ENCODE measurements at places on chromosomes 13 and 19.
A peak's percentile ranks its signal among the peaks of the same experiment; 100 is the strongest.

DNA sequence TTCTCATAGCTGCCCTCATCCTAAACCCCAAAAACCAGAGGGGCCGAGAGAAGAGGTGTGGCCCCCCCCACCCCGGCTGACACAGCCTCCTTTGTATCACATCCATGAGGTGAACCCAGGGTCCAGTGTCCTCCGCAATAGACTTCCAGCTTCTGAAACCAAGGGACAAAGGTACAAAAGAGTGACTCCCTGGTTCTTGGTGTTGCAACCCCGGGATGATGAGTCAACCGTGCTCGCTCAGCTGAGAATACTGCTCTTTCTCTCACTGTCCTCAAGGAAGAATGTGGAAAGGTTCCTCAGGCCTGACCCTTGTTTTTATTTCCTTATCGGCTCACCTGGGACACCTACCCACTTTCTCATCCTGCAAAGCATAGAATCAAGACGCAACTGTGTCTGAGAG lies 5.5 kb downstream of the SLC15A1 start:
- no peak for DNase-seq

DNA sequence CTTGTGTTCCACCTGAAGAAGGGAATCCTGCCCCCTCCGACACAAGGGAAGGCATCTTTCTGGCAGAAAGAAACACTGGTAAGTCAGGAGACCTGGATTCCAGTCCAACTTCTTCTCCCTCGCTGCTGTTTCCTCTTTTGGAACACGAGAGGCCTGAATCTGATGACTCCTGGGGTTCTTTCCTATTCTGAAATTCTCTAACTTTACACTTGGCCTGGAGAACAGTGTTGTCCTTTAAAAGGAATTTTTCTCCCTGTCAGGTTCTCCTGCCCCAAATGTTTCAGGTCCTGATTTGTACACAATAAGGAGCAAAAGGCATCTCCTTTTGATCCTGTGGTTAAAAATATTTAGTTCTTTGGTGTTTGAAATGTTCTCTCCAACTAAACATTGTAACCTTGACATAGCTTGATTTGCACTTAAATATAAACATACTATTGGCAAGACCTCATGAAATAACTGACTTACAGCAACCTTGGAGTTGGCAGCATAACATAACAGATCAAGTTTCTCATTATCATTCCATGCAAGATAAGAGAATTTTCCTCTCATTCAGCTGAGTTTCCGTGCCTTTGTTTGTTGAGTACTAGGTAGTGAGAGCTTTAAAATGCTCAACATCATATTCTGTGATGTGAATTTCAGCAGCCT lies 244.8 kb downstream of the COG6 start:
- DNase-seq: no peak

DNA sequence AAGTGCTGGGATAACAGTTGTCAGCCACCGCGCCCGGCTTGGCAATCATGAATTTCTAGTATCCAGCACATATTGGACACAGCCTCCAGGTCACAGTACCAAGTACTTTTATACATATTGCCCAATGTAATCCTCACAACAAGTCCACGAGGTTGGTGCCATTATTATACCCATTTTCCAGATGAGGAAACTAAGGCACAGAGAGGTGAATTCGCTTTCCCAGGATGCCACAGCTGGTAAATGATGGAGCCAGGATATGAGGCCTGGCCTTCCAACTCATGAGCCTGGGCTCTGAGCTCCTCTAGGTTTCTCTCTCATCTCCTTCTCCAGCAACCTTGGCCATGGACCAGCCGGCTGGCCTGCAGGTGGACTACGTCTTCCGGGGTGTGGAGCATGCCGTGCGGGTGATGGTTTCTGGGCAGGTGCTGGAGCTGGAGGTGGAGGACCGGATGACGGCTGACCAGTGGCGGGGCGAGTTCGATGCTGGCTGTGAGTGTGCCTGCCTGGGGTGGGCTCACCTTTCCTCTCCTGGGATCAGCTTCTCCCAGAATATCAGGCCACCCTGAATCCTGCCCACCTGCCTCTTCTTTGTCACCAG lies 7.5 kb downstream of the CCDC61 start:
- no peak for DNase-seq

GRCh38 chr13:45521297-45521696 lies 56.6 kb downstream of the COG3 start:
- no peak for DNase-seq

DNA sequence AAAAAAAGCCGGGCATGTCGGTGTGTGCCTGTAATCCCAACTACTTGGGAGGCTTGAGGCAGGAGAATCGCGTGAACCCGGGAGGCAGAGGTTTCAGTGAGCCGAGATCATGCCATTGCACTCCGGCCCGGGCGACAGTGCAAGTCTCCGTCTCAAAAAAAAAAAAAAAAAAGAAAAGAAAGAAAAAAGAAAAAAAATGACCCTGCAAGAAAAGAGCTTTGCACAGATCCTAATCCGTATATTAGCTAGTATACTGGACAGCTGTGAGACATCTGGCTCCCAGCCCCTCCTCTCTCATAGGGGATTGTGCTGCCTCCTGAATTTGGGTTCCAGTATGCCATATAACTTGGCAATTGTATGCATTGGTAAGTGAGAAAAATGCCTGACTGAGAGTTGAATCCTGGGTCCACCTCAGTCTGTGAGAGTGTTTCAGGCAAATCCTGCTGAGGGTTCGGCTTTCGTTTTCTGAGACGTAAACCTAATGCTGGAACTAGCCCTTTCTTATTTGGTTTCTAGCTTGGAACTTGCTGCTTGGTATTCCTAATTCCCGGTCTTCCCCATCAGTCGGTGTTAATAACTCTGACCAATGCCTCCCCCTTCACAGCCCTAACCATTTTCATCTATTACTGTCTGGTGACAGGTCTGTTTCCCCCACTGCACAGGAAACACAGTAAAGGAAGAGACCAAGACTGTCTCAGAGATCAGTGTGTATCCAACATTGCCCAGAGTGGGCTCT lies 1.3 kb upstream of the AKT2 start:
- DNase-seq: no peak

- DNase-seq: no peak
Measured at GRCh38 chr13:112874751-112875300, 94.2 kb upstream of the MCF2L start.

DNA sequence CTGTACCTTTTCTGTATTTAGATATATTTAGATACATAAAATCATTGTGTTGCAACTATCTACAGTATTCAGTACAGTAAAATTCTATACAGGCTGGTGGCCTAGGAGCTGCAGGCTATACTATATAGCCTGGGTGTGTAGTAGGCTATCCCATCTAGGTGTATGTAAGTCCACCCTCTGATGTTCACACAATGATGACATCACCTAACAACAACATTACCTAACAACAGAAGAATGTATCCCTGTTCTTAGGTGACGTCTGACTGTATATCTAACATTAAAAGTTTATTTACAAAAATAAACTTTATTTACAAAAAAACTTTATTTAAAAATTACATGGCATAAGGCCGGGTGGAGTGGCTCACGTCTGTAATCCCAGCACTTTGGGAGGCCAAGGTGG lies 28.3 kb upstream of the ZFP30 start:
- DNase-seq: no peak

- no peak for DNase-seq
Measured at GRCh38 chr13:82698941-82699340, 1183.3 kb downstream of the SLITRK1 start.

DNA sequence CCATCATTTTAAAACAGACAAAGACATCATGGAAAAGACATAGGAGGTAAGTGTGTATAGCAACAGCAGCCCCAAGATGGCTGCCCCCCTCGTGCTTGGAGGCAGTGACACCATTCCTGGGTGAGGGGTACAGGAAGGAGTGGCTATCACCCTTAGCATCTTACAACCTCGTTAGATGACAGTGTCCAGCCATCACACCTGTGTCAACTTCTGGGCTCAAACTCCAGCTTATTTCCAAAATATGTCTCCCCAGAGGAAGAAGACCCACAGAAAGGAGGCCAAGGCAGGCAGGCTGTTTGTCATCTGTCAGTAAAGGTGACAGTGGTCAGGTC lies 27.5 kb downstream of the EPS15L1 start:
- DNase-seq: no peak

GRCh38 chr13:19955873-19956559 lies 2.5 kb upstream of the ZMYM2 start:
- DNase-seq: no peak

GRCh38 chr13:26502826-26503225 lies 54.7 kb upstream of the WASF3 start:
- peak; percentile 60 for DNase-seq

DNA sequence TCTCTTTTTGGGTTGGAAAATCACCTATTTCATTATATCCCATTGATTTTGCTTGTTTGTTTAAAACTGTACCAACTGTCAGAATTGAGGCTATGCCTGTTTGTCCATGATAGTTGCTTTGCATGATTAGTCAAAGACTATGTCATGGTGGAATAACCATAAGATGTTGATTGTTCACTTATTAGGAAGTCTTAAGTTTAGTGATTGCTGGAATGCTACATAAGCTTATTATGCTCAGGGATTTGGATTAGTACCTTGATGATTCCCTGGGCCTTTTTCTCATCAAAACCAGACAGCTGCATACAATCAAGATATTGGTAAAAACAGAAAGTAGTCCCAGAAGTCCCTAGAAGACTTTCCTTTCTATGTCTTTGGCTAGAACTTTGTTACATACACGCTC lies 954.7 kb downstream of the PCDH9 start:
- DNase-seq: no peak

DNA sequence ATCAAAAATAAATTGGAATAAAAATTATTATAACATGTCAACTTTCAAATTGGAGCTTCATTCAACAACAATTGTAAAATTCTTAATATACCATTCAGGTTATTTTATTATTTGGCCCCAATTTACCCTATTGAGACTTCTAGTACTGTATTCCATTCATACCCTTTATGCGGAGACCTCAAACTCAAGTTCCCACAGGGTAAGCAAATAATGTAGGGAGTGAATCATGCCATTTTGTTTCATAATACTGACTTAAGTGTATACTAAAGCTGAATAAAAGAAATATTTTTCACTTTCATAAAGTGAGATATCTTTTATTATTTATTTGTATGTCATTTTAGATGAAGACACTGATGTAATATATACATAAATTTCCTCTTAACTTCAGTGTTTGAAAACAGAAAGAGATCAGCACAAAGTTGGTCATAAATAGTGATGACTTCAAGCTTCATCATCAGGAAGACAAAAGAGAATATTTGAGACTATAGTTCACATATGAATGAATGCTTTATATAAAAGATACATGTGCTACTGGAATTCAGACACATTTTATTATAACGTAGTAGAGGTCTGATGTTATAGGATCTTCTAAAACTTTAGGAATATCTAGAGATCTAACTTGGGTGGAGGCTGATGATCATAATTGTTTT lies 894.4 kb upstream of the PCDH9 start:
- no peak for DNase-seq

DNA sequence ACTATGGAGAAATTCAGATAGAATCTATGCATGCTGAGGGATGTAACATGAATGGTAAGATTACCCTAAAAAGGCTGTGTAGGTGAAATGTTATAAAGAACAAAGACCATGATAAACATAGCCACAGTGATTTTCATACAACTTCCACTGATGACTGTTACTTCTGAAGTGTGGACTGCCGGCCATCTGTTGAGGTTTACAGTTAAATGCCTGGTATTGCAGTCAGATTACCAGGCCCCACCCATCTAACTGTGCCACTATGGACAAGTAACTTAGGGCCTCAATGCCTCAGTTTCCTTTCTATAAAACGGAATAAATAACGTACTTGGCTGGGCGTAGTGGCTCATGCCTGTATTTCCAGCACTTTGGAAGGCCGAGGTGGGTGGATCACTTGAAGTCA lies 395.6 kb downstream of the KLF12 start:
- DNase-seq: no peak

- DNase-seq: no peak
Measured at GRCh38 chr13:47135800-47136503, 239.1 kb upstream of the HTR2A start.

GRCh38 chr13:33494596-33495204 lies 209.1 kb upstream of the STARD13 start:
- DNase-seq: peak; percentile 28

- no peak for DNase-seq
Measured at GRCh38 chr13:62324842-62325241, 909.2 kb upstream of the PCDH20 start.

DNA sequence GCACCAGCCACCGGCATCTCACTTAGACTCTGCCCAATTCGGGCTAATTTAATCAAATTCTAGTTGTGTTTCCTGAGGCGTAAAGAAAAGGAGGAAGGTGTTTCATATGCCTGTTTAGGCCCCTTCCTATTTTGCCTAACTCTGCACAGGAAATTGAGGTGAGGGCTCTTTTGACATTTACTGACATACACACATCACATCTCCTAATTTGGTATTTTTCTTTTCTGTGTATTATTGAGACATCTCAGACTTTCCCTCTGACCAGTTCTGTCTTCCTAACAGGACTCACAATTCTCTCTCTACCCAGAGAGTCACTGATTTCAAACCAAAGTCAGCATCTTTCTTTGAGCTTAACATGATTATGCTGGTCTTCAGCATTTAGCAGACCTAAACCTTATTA lies 7.9 kb downstream of the CEACAM3 start:
- no peak for DNase-seq

- DNase-seq: no peak
Measured at GRCh38 chr13:107075576-107075975, 507.6 kb upstream of the ARGLU1 start.

DNA sequence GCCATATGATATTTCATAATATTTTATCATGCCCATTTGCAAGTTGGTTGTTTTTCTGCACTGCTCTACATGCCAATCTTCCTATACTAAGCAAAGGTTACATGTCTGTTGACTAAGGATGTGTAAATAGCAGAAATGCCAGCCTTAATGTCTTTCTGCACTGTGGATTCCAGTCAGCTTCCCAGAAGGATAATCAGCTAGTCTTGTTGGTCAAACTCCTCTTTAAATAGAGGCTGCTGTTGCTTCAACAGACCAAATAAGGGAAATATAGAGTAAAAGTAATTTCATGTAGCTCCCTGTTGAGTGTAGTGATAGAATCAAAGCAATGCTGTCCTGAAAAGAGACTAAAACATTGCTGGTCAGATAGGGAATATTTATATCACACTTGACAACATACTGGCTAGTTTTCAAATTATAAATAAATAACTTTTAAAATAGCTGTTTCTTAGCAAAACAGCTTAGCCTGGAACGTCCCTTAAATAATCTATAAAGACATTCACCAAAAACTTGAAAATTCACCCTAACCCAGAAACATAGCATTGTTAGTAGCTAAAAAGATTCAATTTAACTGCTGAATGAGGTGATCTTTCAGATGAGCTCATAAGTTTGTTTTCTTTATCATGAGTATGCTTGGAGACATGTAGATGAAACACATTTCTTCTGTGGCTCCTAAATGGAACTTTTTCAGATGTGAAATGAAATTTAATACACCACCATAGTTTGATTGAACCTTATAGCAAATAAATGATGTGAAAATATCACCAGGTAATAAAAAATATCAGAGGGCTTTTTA lies 56.6 kb downstream of the FRY start:
- DNase-seq: no peak

All from AG08396 (cell line).